Melanocyte of skin (primary cell): ENCODE measurements at places on chromosomes 13 and 19. TPM values are rescaled to one million over a fixed set of nuclear protein-coding genes. Genes with fewer than 3 reads are reported as not detected.

MYO1F gene
- total RNA-seq = 0.36 and 1.0 TPM in 2 replicates

HOMER3 gene
- 39.6 and 64.0 TPM in 2 replicates for total RNA-seq

IGLON5 gene
- total RNA-seq = not detected in 2 replicates

FUT1 gene
- 0.93 and 1.7 TPM in 2 replicates for total RNA-seq

CRX gene
- not detected in 2 replicates for total RNA-seq

ERICH4 gene
- total RNA-seq = not detected in 2 replicates

FPR1 gene
- not detected in 2 replicates for total RNA-seq

C19orf73 gene
- total RNA-seq = 1.0 and 1.5 TPM in 2 replicates

ZNF837 gene
- 1.7 and 3.2 TPM in 2 replicates for total RNA-seq

POSTN gene
- total RNA-seq = under 0.01 and 1.5 TPM in 2 replicates

NLRP7 gene
- total RNA-seq = not detected in 2 replicates

SHISA7 gene
- not detected in 2 replicates for total RNA-seq

KCTD4 gene
- under 0.01 TPM in 1 of 2 replicates, not detected in the other for total RNA-seq

ZNF568 gene
- total RNA-seq = 7.0 and 11.1 TPM in 2 replicates

ZNF723 gene
- not detected in 2 replicates for total RNA-seq
